Mesothelial cell of epicardium (in vitro differentiated cells): ENCODE measurements at places on chromosomes 5 and 9.

- DNase-seq: no peak
These were observed 33.4 kb downstream of the TJP2 start for GRCh38 chr9:69207503-69207902.

- DNase-seq: no peak
These were observed 36.5 kb upstream of the NUDT12 start for GRCh38 chr5:103598997-103599566.

DNA sequence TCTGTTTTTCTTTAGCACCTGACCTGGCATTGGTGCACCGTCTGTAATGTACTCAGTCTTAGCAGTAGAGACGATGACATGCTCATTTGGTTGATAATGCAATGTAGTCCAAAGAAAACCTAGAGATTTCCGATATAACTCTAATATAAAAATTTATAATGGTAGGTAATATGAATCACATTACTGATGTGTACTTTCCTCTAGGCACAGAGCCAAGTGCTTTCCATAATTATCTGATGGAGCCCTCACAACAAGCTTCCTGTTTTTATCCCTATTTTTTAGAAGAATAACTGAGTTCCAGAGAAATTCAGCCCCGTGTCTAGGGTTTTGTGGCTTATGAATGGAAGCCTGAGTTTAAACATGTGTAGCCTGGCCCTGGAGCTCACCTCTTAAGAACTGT is 53.7 kb downstream of the KDM4C start:
- DNase-seq: no peak

DNA sequence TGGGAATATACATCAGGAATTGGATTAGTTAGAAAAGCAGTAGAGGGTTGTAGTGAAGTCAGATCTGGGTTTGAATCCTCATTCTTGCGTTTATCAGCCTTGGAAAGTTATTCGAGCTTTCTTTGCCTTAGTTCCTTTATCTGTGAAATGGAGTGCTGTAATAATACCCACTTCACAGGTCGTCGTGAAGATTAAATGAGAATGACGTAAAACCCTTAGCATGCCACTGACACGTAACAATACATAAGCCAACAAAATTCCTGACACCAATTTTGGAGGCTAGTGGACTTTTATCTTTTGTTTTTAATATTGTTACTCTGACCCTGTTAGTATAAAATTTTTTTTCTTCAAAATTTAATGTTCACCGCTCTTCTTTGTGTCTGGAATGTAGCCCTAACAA is 3.4 kb downstream of the SKP2 start:
- no peak for DNase-seq

- DNase-seq: no peak
These were observed 77.2 kb upstream of the OSMR start for GRCh38 chr5:38768412-38769211.

GRCh38 chr5:168327994-168328393 is 36.5 kb downstream of the WWC1 start:
- no peak for DNase-seq

- DNase-seq: no peak
These were observed 475.7 kb downstream of the EBF1 start for GRCh38 chr5:158623971-158624370.

- DNase-seq: no peak
These were observed 407.1 kb upstream of the TRPC7 start for GRCh38 chr5:136772491-136772890.

DNA sequence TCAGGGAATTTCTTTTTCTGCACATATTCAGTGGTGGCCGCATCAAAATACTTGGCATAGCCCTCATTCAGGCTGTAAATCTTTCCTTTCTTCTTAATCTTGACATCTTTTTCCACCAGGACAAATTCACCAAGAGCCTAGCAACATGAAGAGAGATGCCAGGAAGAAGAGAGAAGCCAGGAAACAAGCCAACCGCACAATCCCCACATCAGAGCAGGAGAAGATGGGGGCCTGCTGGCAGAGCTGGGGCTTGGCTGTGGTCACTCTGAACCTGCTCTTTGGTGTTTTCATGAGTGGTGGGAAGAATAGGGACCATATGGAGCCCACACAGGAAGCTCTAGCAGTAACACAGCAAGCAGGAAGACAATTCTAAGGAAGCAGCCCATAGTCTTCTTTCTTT is 12.4 kb downstream of the PCAT7 start:
- no peak for DNase-seq
